ENCODE measurements at places on chromosomes 7 and 10. TPM values are rescaled to one million over a fixed set of nuclear protein-coding genes. Genes with fewer than 3 reads are reported as not detected.

DNA sequence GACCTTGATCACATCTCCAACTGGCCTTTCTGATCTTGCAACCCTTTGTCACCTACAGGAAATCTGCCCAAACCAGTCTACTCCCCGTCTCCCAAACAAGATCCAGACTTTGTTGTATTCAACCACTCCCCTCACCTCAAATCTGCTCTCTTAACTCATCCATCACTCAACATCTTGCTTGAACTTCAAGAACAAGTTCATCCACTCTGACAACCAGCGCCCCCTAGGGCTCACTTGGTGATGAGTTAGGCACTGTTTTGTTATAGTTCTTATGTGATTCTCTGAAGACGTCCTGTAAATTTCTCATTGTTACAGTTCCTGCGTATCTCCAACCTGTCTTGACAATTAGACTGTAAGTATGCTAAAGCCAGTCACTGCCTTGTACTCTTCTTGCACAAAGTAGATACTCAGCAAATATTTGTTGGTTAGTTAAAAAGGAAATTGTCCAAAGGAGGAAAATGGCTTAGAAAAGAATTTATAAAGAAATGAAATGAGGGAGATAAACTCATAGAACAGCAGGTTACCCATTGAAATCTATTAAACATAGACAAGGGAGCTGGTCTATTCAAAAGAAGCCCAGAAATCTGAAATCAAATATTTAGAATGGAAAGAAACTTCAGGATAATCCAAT, 5.3 kb downstream of the FRMD4A start:
- DNase-seq, result no peak

GRCh38 chr10:70293169-70293843, 9.5 kb upstream of the NPFFR1 start:
- no peak for DNase-seq

DNA sequence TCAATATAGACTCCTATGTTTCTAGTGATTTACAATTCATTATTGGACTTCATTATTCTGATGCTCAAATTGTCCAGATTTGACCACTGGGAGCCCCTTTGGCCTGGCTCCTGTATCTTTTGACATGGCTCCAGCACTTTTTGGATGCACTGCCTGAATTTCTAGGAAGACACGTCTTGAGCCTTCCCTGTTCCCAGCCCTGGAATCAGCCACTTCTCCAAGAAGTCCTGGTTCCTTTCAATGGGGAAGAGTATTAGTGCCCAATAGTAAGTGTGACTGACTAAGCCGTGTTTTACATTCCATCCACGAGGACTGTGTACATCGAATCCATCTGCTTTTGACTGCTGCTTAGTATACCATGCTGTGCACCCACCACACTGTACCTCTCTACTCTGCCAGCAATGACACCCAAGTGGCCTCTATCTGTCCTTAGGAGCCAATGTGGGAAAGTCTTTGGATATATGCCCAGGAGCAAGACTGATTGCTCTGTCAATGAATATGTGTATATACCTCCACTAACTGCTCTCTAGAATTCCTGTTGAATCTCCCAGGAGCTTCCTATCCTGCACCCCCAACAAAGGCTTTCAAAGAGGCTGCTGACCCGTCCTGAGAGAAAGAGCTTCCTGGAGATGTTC, 23.2 kb upstream of the NPFFR1 start:
- no peak for DNase-seq

Gene HABP2
- not detected for total RNA-seq

DNA sequence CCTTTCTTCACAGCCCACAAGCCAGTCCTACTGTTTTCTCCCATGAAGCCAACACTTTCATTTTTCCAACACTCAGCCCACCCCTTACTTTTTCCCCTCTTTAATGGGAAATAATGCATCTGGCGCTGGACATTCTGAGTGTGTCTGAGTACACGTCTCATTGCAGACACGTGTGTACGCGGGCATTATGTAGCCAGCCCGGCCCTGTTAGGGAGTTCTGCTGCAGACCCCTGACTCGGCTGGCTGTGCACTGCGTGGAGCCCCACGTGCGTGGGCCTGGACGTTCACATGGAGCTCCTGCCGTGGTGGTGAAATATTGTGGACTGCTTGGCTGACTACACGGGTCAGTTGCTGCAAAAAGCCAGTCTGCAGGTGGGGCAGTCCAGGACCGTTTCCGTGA, 233.0 kb downstream of the ADARB2 start:
- DNase-seq, result no peak

GRCh38 chr7:4216016-4216415, 466.1 kb upstream of the FOXK1 start:
- DNase-seq, result no peak

- DNase-seq, result no peak
Measured at GRCh38 chr7:49866910-49867309, 93.5 kb downstream of the VWC2 start.

DNA sequence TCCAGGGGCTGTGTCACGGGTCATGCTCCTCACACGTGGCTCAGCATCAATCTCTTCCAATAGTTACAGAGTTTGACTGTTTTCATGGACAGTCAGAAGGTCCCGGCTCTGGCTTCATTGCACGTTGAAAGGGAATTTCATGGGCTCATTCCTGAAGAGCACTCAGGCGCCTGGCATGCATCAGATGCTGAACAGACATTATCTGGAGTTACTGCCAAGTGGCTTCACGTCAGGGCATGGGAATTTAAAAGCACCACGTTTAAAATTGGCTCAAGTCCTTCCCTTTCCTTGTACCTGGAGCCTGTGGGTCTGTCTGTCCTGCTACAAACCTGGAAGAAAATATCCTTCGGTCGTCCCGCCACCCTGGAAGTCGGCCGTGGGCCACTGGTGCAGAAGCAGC, 50.4 kb downstream of the CFAP46 start:
- no peak for DNase-seq

DNA sequence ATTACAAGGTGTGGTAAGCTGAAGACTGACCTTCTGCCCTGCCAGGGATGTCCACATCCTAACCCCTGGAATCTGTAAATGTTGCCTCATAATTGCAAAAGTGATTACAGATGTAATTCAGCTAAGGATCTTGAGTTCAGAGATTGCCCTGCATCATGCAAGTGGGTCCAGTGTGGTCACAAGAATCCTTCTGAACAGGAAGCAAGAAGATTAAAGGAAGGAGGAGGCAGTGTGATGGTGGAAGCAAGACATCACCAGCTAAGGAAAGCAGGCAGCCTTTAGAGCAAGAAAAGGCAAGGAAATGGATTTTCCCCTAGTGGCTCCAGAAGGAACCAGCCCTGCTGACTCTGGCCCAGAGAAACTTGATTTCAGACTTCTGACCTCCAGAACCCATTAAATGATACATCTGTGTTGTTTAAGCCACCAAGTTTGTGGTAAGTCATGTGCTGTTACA, 78.1 kb downstream of the USP6NL start:
- no peak for DNase-seq

All from esophagus squamous epithelium (tissue), 5 donors.